ENCODE measurements at places on chromosomes 4 and X.

DNA sequence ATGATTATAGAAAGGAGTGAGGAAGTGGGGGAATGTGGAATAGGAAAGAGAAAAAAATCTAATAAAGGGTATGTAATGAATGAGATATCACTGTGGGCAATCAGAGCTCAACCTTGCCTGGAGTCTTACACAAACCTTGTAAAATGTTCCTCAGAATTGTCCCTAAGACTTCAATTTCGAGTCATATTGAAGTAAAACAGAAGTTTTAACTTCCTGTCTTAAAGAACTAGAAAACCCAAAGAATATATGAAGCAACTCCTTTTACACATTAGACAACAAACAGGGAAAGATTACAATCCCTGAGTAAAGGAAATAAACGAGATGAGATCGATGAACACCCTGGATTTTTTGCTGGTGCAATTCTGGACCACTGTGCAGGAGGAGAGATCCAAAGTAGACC is 18.0 kb downstream of the CXCL2 start:
- DNase-seq, result no peak

DNA sequence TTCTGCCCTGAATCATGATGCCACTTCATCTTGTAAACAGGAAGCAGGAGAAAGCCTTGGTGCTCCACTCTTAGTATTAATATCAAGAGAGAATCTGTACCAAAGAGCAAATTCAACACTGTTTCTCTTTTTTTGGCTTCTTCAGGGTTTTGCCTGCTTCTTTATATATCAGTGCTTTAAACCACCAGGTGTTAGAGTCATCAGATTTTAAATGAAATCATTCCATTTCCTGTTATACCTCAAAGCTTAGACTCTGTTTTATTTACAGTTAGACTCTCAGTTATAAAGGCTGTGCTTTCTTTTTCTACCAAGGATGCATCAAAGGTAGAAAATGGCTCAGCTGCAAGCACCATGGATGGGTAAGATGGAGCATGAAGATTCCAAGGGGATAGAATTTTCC is 350.9 kb downstream of the CAMK2D start:
- DNase-seq, result no peak

- DNase-seq, result peak; percentile 11
Observed at GRCh38 chrX:95884186-95884585, 800.5 kb upstream of the DIAPH2 start.

DNA sequence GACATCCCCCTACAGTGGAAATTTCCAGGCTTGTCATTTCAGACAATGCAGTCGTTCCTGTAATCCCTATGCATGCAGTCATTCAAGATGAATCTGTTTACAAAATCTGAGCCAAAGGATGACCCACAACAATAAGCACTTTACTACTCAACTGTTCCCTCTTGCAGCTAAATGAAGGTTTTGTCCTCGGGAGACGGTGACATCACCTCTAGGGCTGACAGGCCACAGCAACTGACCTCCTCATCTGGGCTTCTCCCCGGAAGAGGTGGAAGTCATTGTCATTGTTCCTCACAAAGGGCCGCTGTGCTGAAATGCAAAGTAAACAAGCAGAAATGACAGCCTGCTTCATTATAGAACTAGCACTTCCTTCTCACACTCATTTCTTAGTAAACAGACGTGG is 29.2 kb downstream of the CLRN2 start:
- no peak for DNase-seq

DNA sequence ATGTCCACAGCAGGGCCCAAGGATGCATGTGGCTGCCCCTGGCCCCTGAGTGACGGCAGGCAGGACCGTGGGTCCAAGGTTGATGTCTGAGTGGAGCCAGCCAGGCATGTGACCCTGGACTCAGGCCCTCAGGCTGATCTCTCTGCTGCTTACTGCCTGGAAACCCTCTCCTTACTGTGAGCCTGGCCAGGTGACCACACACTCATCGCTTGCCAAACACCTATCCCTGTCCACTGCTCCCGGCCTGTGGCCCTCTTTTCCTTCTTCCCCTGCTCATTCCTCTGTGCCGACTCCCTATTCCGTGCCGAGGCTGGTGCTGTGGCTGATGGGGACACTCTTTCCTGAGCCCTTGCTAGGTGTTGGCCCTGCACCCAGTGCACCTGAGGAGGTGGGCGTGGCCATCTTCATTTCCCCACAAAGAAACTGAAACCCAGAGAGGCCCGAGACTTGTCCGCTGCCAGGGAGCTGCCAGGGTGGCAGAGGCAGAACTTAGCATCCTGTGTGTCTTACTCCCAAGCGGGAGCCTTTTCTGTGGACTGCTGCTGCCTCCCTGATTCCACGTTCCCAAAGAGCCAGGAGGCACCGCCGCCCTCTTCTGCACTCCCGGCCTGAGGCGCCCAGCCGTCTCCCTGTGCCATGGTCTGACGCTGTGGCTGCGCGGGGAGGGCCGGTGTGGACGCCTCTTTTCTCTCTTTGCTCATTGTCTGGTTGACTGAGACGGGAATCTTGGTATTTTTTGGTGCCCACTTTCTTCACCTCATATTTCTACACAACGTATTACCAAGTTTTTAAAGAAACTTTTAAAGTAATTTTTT is 11.2 kb upstream of the RNF4 start:
- no peak for DNase-seq

DNA sequence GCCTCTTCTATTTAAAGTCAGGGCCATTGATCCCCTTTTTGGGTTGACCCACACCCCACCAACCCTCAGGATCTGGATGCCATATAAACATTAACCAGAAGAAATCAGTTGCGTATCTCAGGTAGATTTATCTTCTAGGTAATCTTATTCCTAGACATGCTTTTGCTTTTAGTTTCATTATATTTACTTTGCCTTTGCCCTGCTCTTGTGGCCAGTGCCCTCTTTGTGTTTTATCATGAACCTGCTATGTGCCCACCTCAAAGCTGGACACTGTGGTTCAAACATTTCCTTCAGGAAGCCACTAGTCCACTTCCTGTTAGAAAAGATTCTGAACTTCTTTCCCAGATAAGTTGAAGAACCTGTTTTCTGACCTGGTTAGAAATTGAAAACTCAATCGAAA is 117.4 kb upstream of the EDNRA start:
- DNase-seq, result no peak

DNA sequence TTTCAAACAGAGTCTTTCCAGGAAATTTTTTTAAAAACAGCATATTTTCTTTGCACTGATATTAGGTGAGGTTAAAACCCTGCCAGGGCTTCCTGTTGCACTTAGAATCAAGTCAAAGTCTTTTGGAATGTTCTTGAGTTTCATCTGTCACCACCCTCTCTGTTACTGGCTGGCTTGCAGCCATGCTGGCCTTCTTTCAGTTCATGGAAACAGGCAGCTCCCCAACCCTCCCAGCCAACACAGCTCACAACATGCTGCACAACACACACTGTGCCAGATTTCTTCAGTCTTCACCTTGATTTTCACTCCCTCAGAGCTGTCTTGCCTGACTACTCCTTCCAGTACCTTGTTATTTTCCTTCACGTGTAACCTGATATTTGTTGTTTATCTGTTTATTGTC is 129.5 kb downstream of the KCNIP4 start:
- no peak for DNase-seq

- DNase-seq, result no peak
Observed at GRCh38 chr4:105586638-105587328, 34.4 kb downstream of the ARHGEF38 start.

GRCh38 chr4:3640587-3640962 is 108.4 kb upstream of the LRPAP1 start:
- DNase-seq, result peak; percentile 45

DNA sequence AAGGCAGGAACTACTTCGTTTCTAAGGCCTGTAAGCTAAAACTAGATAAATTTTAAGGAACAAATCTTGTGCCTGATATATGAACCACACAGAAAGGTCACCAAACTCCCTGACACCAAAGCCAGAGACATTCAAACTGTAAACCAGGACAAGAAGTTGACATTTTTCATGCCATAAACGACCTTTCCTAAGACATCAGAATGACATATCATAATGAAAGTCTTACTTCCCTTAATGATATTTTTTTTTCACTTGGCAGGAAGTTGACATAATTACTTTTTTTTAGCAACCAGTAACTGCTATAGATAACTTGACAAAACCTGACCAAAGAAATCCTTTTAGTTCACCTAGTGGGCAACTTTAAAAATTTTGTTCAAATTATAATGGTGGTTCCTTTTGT is 231.5 kb upstream of the AGTR2 start:
- no peak for DNase-seq

DNA sequence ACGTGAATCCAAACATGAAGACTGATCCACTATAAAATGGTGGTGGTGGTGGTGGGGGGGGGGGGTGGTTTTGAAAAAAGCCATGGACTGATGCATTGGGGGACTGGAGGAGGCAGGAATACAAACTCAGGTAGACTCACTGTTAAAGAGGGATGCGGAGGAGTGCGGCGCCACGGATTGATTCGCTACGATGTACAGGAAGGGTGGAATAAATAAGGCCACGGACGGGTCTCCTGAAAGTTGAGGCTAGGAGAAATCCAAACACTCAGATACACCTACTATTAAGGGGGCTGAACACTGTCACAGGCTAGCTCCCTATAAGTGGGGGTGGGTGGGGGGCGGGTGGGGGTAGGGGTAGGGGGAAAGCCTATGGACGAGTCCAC is 591 bp downstream of the ELK1 start:
- no peak for DNase-seq

DNA sequence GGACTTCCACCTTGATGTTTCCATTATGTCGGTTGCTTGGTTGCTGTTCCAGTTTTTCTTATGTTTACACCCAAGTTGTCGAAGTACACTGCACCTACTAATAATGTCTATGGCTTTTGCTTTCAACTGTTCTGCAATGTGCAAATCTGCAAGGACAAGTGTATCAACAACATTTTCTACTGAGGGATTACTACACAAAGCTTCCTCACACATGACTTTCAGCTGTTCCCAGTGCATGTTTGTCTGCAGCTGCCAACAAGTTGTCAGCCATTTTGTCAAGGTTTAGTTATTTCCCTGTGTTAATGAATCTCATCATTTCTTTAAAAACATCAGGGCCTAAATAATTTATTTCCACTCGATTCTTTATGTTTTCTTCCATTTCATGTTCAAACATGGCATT is 45.4 kb upstream of the UGT2A3 start:
- DNase-seq, result no peak

- no peak for DNase-seq
Observed at GRCh38 chr4:42878863-42879262, 13.7 kb upstream of the GRXCR1 start.

DNA sequence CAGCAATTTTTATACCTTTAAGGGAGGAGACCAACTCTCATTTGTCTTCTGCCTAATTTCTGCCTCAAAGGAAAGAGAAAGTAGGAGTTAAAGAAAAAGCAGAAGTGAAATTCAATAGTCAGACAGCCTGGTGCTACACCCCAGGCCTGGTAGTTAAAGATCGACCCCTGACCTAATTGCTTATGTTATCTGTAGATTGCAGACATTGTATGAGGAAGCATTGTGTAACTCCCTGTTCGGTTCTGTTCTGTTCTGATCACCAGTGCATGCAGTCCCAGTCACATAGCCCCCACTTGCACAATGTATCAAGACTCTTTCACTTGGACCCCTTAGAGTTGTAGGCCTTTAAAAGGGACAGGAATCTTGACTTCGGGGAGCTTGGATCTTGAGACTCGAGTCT is 335.9 kb upstream of the AR start:
- no peak for DNase-seq

DNA sequence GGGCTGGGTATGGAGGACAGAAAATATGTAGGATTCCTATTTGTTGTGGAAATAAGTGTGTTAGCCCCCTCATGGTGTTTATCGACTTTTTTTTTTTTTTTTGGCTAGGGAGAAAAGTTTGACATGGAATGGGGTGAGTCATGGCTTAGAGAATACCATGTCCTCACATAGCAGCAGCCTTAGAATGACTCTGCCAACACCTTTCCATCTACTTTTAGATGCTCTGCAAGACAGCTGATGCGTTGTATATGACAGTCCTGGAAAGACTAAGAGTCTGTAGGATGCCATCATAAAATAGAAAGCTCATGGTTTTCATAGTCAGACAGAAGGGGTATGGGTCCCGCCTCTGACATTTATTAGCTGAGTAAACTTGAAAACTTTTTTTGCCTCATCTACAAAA is 37.7 kb downstream of the MTTP start:
- no peak for DNase-seq

GRCh38 chr4:71189471-71189870 is 149.3 kb upstream of the SLC4A4 start:
- DNase-seq, result no peak

GRCh38 chr4:122772986-122773385 is 40.5 kb downstream of the BBS12 start:
- no peak for DNase-seq

DNA sequence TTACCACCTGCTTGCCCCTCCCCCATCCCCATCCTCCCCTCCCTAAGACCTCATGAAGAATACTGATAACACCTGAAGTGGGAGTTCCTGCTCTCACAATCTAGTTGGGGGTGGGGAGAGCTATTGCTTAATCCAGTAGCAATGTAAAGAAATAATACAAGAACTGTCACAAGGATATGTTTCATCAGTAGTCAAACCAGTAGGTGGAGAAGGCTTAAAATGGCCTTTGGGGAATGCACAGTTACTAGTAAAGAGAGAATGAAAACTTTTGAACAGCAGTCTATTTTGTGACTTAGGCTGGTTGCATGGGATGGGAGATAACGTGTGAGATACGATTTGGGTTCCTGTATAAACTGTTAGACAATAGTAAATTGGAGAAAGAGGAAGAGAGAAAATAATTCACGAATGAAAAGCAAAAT is 6.0 kb downstream of the GALNT7 start:
- no peak for DNase-seq

DNA sequence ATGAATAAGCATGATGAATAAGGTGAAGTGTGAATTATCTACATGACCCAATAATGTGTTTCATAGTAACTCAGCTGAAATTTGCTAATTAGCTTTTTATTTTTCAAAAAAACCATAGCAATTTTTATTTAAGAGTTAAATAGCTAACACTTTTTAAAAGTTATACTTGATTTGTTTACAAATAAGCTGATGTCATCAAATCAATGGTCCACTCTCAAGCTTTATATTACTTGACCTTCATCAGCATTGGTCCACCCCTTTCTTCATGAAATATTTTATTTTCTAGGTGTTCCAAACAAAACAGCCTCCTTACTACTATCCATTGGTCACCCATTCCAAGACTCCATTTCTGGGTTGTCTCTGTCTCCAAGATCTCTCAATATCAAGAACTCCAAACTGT is 649.0 kb upstream of the TENM3 start:
- no peak for DNase-seq

DNA sequence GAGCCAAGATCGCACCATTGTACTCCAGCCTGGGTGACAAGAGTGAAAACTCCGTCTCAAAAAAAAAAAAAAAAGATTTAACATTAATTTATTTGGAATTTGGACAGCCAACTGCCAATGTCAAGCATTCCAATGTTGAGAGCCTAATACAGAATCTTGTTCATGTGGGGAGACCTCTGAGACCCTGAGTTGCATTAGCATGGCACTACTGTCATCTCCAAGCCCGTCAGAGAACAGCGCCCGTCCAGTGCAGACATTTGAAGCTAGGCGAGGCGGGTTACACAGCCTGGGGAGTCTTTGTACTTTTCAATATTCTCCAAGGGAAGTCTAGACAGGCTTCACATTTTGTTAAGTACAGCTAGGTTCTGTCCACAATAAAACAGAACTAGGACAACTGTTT is 126.7 kb downstream of the CHRNA9 start:
- no peak for DNase-seq

- DNase-seq, result no peak
Observed at GRCh38 chr4:55385201-55385649, 10.5 kb upstream of the TMEM165 start.

GRCh38 chr4:37865450-37865849 is 25.4 kb upstream of the TBC1D1 start:
- no peak for DNase-seq

GRCh38 chr4:13559413-13559812 is 15.1 kb upstream of the NKX3-2 start:
- no peak for DNase-seq
